ENCODE measurements at places on chromosomes 7 and 10. TPM values are rescaled to one million over a fixed set of nuclear protein-coding genes. Genes with fewer than 3 reads are reported as not detected.

- no peak overlapping the region for H3K4me3 ChIP-seq
- H3K36me3 ChIP-seq, result peaks cover 23% of the 10 kb centered on the region
- no peak for DNase-seq
- no peaks in the 10 kb centered on the region for H3K27me3 ChIP-seq
These were observed 95.3 kb downstream of the LRRC4 start for GRCh38 chr7:127935847-127936376.

- H3K4me1 ChIP-seq, result no peaks in the 10 kb centered on the region
- no peak overlapping the region for H3K27ac ChIP-seq
- H3K4me3 ChIP-seq, result no peak overlapping the region
These were observed 83.9 kb downstream of the BAMBI start for GRCh38 chr10:28761084-28761846.

GRCh38 chr7:74187915-74188675 is 13.9 kb downstream of the EIF4H start:
- H3K4me1 ChIP-seq, result peaks cover 4% of the 10 kb centered on the region
- no peaks in the 10 kb centered on the region for H3K27me3 ChIP-seq
- no peak overlapping the region for H3K4me3 ChIP-seq
- H3K27ac ChIP-seq, result no peak overlapping the region
- DNase-seq, result no peak

DNA sequence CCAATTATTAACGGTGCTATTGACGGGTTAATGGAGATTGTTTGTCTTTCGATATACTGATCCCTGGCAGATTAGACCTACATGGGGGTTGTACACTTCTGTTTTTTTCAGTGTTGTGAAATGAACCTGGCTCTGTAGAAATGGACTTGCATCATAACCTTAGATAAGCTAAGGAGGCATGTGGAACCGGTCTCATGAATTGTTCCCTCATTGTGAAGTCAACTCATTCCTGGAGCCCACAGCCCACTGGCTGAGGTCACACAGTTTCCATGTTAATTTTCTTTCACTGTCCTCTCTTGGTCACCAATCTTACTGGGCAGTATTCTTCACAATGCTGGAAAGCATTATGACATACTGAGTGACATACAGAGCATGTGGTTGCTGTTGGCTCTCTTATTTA is 202.8 kb downstream of the BMPER start:
- no peaks in the 10 kb centered on the region for H3K4me1 ChIP-seq
- H3K27ac ChIP-seq, result no peak overlapping the region
- no peaks in the 10 kb centered on the region for H3K36me3 ChIP-seq
- DNase-seq, result no peak
- H3K4me3 ChIP-seq, result no peak overlapping the region

DNA sequence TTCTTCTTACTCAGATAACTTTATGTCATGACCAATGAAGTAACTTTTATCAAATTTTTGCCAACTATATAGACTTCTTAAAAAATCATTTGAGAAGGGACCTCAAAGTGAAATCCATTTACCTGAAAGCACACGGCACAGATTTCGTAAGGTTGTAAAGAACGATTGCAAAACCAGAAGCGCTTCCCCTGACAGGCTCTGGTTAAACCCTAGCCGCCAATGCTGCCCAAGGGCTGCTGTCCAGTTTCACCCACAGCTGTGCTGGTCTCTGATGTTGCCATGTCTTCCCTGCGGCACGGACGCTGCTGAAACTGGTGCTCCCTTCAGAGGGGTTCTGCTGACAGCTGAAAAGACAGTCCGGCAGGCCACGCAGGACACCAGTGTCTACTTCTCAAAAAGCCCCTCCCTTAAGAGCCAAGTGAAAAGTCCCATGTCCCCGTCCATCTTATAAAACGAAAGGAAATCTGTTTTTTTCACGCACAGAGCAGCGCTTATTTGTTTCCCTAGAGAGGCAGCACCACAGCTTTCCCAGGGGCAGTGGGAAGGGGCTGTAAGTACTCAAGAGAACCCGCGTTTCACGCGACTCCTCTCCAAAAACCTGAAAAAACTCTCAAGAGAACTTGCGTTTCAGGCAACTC is 32.5 kb downstream of the GNA12 start:
- H3K27ac ChIP-seq, result no peak overlapping the region
- no peak for DNase-seq
- no peak overlapping the region for H3K4me3 ChIP-seq
- H3K36me3 ChIP-seq, result no peaks in the 10 kb centered on the region

The CRPPA gene
- total RNA-seq, result 0.07 TPM
